ENCODE measurements at places on chromosomes 3 and 15.

DNA sequence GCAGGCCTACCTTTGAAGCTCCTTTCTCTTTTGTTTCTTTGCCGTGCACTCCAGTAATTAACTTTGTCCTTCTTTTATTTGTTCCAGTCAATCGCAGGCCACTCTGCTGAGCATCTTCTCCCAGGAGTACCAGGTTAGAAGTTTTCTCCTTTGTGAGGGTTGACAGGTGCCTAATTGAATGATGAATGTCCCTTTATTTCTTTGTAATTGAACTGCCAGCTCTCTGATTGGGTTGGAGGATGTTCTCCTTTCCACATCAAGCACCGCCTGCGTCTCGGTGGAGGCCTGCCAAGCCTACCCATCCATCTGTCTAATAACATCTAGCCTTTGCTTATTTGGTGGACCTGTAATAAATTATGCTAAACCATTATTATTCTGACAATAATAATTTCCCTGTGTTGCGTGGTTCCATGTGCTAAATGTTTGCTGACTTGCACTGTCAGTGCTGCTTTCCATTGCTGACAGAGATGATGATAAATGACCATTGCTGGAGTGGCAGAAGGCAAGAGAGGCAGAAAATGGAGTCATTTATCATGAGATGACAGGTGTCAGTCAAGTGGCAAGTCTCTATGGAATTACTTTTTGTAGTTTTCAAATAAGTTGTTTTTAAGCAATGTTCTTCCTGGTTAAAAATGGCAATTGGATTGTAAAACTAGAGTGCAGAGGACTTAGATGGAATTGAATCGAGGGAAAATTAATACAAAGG is 64.9 kb downstream of the CDIN1 start:
- DNase-seq = no peak

- DNase-seq = no peak
Observed at GRCh38 chr3:38334142-38335055, 12.2 kb upstream of the XYLB start.

GRCh38 chr3:104132566-104133403 is 1233.9 kb upstream of the ALCAM start:
- no peak for DNase-seq

DNA sequence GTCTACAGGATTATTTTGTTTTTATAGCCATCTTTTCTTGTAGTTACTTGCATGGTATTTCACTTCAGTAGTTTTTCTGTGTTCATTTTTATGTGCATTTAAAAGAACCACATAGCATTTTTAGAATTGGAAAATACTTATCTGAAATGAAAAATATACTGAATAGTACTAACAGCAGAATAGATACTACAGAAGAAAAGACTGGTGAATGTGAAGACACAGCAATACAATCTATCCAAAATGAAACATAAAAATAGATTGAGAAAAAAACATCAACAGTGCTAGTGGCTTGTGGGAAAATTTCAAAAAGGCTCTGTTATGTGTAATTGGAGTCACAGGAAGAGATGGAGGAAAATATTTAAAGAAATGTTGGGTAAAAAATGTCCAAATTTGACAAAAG is 12.7 kb upstream of the DIPK2A start:
- no peak for DNase-seq

- DNase-seq = no peak
Observed at GRCh38 chr3:72141264-72141663, 356.3 kb upstream of the PROK2 start.

GRCh38 chr3:71478568-71478967 is 105.0 kb downstream of the FOXP1 start:
- no peak for DNase-seq

DNA sequence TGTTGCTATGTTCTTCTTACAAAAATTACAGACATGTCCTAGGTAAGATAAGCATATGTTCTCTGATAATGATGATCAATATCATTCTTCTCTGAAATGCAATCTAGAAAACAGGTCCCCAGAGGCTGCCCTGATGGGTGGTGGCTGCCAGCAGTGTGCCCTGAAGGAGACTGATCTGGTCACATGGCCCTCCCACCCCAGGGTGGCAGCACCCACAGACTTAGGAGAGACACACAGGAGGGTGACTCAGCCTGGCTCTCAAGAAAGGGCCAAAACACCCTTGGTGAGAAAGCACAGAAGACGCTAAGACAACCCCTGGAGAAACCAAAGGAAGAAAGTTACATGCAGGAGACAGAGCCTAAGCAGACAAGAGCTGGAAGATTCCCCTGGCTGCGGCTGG is 203.7 kb downstream of the TJP1 start:
- no peak for DNase-seq

DNA sequence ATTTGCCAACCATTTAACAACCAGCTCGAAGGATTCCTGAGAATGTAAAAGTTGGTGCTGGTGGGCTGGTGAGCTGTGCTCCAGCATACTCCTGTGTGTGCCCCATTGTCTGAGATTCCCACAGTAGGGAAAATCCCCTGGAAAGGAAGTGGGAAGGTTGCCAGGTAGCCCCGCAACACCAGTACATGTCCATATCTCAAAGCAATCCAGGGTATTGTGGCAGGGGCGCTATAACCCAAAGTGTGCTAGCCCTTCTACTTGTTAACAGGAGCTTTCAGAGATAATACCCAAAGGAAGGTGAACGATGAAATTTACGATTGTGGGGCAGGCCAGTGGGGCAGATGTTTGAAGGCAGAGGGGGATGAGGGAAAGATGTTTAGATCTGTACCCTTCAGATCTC is 42.7 kb upstream of the SYNM start:
- no peak for DNase-seq

GRCh38 chr3:140585828-140586227 is 92.0 kb upstream of the TRIM42 start:
- no peak for DNase-seq

DNA sequence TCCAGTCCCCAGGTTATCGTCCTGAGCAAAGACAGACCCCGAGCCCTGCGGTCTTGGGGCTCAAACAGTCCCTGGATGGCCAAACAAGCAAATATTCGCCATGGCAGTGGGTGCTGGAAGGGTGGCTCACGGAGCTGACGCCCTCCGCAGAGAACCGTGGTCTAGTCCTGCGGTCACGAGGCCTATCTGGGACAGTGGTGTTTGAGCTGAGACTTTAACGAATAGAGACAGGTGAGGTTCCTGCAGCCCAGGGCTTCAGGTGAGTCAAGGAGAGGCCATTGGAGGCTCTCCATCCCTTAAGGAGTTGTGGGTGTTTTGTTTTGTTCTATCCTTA is 399 bp upstream of the SUCLG2 start:
- no peak for DNase-seq

- no peak for DNase-seq
Observed at GRCh38 chr15:75063889-75064288, 40.5 kb downstream of the PPCDC start.
